ENCODE measurements at places on chromosomes 4 and X. TPM values are rescaled to one million over a fixed set of nuclear protein-coding genes. Genes with fewer than 3 reads are reported as not detected.

DNA sequence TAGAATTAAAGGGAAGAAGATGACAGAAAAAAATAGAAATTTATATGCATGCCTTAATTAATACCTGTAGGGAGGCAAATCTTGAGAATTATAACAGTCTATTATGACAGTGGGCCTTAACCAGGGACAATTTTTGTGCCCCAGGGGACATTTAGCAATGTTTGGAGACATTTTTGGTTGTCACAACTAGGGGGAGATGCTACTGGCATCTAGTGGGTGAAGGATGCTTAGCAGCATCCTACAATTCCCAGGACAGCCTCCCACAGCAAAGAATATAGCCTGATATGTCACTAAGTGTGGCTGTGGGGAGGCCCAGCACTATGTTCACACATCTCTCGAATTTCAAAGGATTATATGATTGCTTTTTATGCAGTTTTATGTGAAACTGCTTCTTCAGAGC lies 10.5 kb downstream of the GPR82 start:
- no peaks in the 10 kb centered on the region for H3K27me3 ChIP-seq
- H3K4me1 ChIP-seq, result no peaks in the 10 kb centered on the region
- no peaks in the 10 kb centered on the region for H3K36me3 ChIP-seq
- no peak overlapping the region for H3K4me3 ChIP-seq
- no peak for DNase-seq

GRCh38 chrX:133482056-133482952 lies 67.0 kb upstream of the GPC4 start:
- no peaks in the 10 kb centered on the region for H3K27me3 ChIP-seq
- DNase-seq, result no peak
- H3K27ac ChIP-seq, result no peak overlapping the region

DNA sequence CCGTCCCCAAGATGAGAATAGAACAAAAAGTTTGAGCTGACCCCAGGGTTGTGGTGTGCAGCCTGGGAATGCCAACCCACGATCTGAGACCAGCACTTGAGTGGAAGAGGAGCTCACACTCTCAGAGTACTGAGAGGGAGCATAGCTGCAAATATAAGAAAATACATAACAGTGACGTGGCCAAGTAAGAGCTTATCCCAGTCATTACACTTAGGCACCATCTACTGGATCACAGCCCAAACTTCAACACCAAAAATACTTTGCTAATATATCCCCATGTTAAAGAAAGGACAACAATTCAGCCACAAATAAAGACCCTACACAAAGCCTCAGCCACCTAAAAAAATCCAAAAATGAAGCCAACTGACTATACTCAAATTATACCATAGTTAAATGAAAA lies 33.3 kb upstream of the CXCL6 start:
- DNase-seq, result no peak
- H3K4me1 ChIP-seq, result no peaks in the 10 kb centered on the region
- H3K4me3 ChIP-seq, result no peak overlapping the region
- H3K27me3 ChIP-seq, result no peaks in the 10 kb centered on the region
- H3K27ac ChIP-seq, result no peak overlapping the region

DNA sequence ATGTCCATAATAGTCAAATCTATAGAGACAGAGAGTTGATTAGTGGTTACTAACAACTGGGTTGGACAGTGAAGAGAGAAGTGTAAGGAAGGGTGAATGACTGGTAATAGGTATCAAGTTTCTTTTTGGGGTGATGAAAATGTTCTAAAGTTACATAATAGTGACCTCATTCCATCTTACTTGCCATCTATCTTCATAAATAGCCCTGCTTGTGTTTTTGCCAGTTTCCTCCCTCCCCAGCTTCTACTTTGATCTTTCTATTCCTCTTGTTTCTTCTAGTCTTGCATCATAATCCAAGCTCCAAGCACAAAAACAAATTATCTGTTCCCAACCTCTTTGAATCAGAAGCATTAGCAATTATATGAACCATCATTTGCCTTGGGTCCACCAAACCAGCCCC lies 40.2 kb upstream of the TET2 start:
- H3K27me3 ChIP-seq, result no peaks in the 10 kb centered on the region
- no peak overlapping the region for H3K4me3 ChIP-seq
- H3K36me3 ChIP-seq, result no peaks in the 10 kb centered on the region
- no peak overlapping the region for H3K27ac ChIP-seq
- H3K4me1 ChIP-seq, result no peaks in the 10 kb centered on the region

DNA sequence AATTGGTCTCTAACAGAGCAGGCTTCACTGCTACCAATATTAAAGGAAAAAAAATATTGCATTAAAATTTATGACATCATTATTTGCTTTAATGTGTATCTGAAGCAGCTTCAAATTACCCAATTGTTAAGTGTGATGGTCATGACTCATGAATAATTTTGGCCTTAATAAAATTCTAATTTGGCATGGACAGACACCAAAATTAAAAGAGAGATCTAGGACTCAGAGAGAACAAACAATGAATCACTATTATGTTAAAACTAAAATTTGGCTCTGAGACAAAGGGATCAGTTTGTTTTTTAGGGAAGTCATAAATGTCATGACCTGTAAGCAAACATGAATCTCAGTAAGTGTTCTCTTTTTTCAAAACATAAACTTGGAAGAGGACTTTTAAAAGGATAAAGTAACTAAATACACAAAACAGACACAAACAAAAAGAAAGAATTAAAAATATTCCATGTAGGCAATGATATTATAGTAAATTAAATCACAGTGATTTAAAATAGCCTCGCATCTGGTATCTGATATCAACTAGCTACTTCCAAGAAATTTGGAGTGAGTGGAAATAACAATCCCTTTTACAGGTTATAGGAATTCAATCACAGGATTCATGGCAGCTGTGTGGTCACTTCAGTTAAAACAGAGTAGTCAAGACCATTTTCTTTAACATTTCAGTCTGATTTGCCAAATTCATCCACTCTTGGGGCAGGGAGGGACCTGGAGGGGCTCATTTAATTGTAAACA lies 11.6 kb downstream of the VEGFC start:
- no peak for DNase-seq
- no peak overlapping the region for H3K4me3 ChIP-seq
- H3K4me1 ChIP-seq, result no peaks in the 10 kb centered on the region
- no peaks in the 10 kb centered on the region for H3K27me3 ChIP-seq

DNA sequence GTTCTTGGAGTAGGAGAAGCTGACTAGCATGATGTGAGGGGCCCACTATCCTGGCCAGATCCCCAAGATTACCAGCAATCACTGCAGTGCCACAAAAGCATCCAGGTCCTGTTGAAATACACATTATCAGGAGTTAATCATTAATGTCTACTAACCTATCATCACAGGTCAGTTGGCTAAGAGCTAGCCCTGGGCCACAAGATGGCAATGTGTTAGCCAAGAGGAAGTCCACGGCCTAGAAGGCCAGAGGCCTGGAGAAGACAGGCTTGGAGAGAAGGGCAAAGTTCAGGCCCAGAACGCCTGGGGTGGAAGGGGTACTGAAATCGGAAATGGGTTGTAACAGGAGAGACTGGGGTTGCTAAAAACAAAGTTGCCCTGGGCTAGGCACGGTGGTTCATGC lies 19.9 kb upstream of the KIAA1210 start:
- no peaks in the 10 kb centered on the region for H3K36me3 ChIP-seq
- H3K27ac ChIP-seq, result no peak overlapping the region
- H3K4me1 ChIP-seq, result no peaks in the 10 kb centered on the region
- H3K27me3 ChIP-seq, result no peaks in the 10 kb centered on the region

- no peaks in the 10 kb centered on the region for H3K27me3 ChIP-seq
- no peak overlapping the region for H3K4me3 ChIP-seq
- no peak overlapping the region for H3K27ac ChIP-seq
These were observed 150.6 kb upstream of the VCX3A start for GRCh38 chrX:6685489-6685888.

GRCh38 chr4:18069810-18070209 lies 48.3 kb upstream of the LCORL start:
- no peaks in the 10 kb centered on the region for H3K27me3 ChIP-seq
- H3K27ac ChIP-seq, result no peak overlapping the region
- DNase-seq, result no peak
- no peaks in the 10 kb centered on the region for H3K36me3 ChIP-seq

DNA sequence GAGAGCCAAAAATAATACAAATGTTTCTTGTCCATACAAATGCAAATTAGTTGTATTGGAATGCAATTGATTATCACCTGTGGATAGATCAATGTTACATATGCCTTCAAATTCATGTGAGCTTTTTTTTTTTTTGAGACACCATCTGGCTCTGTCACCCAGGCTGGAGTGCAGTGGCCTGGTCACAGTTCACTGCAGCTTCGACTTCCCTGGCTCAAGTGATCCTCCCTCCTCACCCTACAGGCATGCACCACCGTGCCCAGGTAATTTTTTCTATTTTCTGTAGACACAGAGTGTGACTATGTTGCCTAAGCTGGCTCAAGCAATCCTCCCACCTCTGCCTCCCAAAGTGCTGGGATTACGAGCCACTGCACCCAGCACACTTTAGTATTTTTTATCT lies 38.6 kb upstream of the TMEM184C start:
- no peaks in the 10 kb centered on the region for H3K4me1 ChIP-seq
- no peak overlapping the region for H3K27ac ChIP-seq
- DNase-seq, result no peak

DNA sequence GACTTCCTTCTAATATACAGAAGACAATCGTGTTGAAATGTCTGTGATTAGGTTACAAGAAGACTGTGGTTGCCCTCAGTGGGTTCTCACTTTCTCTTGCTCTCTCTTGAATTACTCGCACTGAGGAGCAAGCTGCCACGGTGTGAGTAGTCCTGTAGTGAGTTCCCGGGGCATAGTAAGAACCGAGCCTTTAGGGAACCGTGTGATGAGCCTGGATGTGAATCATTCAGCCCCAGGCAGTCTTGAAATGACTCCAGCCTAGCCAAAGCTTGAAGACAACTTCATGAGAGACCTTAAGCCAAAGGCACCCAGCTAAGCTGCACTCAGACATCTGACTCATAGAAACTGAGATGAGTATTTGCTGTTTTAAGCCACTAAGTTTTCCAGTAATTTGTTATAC lies 292.7 kb downstream of the SPOCK3 start:
- no peaks in the 10 kb centered on the region for H3K4me1 ChIP-seq
- H3K4me3 ChIP-seq, result no peak overlapping the region
- no peaks in the 10 kb centered on the region for H3K36me3 ChIP-seq
- no peak overlapping the region for H3K27ac ChIP-seq
- H3K27me3 ChIP-seq, result no peaks in the 10 kb centered on the region

- H3K27ac ChIP-seq, result no peak overlapping the region
- DNase-seq, result no peak
- no peaks in the 10 kb centered on the region for H3K36me3 ChIP-seq
- H3K4me1 ChIP-seq, result no peaks in the 10 kb centered on the region
These were observed 117.6 kb upstream of the PCDH18 start for GRCh38 chr4:137649711-137650450.

- H3K27me3 ChIP-seq, result no peaks in the 10 kb centered on the region
- H3K4me1 ChIP-seq, result peaks cover 8% of the 10 kb centered on the region
- peak overlapping the region; percentile 50 for H3K4me3 ChIP-seq
- no peak for DNase-seq
These were observed 229.2 kb upstream of the AGTR2 start for GRCh38 chrX:115941388-115941787.

- H3K4me3 ChIP-seq, result no peak overlapping the region
- no peak overlapping the region for H3K27ac ChIP-seq
- H3K4me1 ChIP-seq, result no peaks in the 10 kb centered on the region
These were observed 469.0 kb upstream of the BOD1L1 start for GRCh38 chr4:14096396-14096965.

GRCh38 chrX:130498653-130499274 lies 97.0 kb downstream of the RBMX2 start:
- no peak for DNase-seq
- no peak overlapping the region for H3K4me3 ChIP-seq
- no peaks in the 10 kb centered on the region for H3K36me3 ChIP-seq
- H3K27ac ChIP-seq, result no peak overlapping the region

DNA sequence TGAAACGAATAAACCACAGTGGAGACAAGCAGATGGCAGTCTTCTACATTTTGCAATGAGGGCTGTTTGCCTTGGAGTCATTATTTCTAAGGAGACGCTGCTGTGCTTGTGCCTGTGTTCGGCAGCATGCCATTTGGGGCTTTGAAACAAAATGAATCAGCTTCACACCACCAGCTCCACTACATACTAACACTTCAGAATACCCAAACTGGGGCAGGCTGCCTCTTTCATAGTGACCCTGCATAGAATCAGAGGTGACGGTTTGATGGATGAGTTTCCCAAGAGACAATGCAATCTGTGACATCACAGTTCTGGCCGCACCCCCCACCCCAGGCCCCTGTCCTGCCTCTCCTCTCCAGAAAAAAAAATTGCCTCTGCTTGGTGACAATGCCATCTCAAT lies 57.1 kb upstream of the MID1 start:
- no peak for DNase-seq
- no peaks in the 10 kb centered on the region for H3K36me3 ChIP-seq
- H3K4me3 ChIP-seq, result no peak overlapping the region
- H3K27me3 ChIP-seq, result no peaks in the 10 kb centered on the region

- no peak for DNase-seq
- H3K27ac ChIP-seq, result no peak overlapping the region
- no peaks in the 10 kb centered on the region for H3K27me3 ChIP-seq
- no peaks in the 10 kb centered on the region for H3K4me1 ChIP-seq
These were observed 18.0 kb downstream of the ARHGAP10 start for GRCh38 chr4:147749811-147750321.

- no peak overlapping the region for H3K27ac ChIP-seq
- no peak overlapping the region for H3K4me3 ChIP-seq
- no peak for DNase-seq
- no peaks in the 10 kb centered on the region for H3K27me3 ChIP-seq
- no peaks in the 10 kb centered on the region for H3K4me1 ChIP-seq
These were observed 288.1 kb downstream of the SH3BGRL start for GRCh38 chrX:81489987-81490386.

DNA sequence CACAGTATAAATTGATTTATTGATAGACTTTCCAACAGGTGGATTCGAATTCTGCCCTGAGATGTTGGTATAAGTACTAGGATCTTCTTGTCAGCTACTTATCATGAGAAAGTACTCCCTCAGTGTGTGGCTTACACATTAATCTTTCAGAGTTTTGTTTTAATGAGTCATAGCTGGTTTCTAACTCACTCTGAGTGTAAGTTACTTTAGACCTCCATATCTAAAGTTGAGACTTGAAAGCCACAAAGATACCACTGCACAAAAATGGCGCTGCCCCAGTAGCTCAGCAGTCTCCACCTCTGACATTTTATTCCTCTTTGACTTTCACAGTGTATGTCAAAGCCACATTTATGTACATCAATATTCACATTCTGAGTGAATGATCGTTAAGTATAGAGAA lies 318.5 kb downstream of the ARAP2 start:
- no peak overlapping the region for H3K27ac ChIP-seq
- no peak for DNase-seq
- H3K4me3 ChIP-seq, result no peak overlapping the region
- H3K4me1 ChIP-seq, result no peaks in the 10 kb centered on the region
- no peaks in the 10 kb centered on the region for H3K27me3 ChIP-seq

GRCh38 chr4:124288706-124289486 lies 423.6 kb downstream of the ANKRD50 start:
- DNase-seq, result no peak
- H3K4me3 ChIP-seq, result no peak overlapping the region
- no peaks in the 10 kb centered on the region for H3K4me1 ChIP-seq
- H3K36me3 ChIP-seq, result no peaks in the 10 kb centered on the region

- H3K4me3 ChIP-seq, result no peak overlapping the region
- H3K4me1 ChIP-seq, result no peaks in the 10 kb centered on the region
- H3K27me3 ChIP-seq, result no peaks in the 10 kb centered on the region
- H3K27ac ChIP-seq, result no peak overlapping the region
- DNase-seq, result no peak
These were observed 930.2 kb upstream of the GRID2 start for GRCh38 chr4:91373546-91373945.

TRAM1L1 gene
- total RNA-seq, result 1.2 TPM

CT45A5 gene
- total RNA-seq, result not detected

ATP2B3 gene
- not detected for total RNA-seq

UGT2A1 gene
- not detected for total RNA-seq

CLDN34 gene
- total RNA-seq, result not detected

GASK1B gene
- total RNA-seq, result 30.9 TPM
